ENCODE measurements at places on chromosomes 16 and 17.

GRCh38 chr17:36105781-36106492, 2.3 kb downstream of the CCL4 start:
- DNase-seq: no peak

GRCh38 chr17:82204831-82205719, 7.6 kb downstream of the CCDC57 start:
- DNase-seq: no peak

GRCh38 chr17:11682646-11683045, 84.4 kb downstream of the DNAH9 start:
- DNase-seq: no peak

GRCh38 chr17:4678448-4679026, 25.4 kb downstream of the PELP1 start:
- no peak for DNase-seq

DNA sequence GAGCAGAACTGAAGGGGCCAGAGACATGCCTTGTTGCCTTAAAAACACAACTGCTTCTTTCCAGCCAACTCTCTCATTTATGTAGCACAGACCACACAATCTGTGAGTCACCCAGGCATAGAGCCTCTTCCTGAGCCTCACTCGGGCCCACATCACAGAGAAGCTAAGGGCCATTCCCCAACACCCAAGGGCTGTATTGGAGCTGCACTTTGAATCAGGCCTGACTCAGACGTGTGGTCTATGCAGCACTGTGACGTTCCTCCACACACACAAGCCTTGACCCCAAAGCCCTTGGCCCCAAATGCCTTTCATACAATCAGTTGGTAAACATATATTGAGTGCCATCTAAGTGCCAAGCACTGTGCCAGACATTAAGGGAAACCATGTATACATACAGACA, 308.9 kb upstream of the DYNLRB2 start:
- DNase-seq: no peak

DNA sequence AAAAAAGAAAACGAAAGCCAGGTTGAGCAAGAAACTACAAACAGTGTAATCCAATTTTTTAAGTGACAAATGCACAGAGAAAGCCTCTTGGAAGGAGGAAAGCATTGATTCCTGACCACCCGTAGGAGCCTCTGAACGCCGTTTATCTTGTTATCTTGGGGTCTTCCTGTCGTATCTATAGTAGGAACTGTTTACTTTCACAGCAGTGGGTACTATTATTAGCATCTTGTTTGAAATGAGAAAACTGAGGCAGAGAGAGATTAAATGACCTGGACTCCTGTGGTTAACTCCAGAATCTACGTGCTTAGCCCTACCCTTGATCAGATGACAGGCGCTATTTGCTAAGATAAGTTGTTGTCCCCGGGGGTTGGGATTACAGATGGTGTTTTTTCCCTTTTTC, 196.7 kb upstream of the FOXF1 start:
- DNase-seq: no peak

- DNase-seq: no peak
Measured at GRCh38 chr17:82371333-82372248, at the start of gene UTS2R. Gene UTS2R, plus strand, starts transcription at chr17:82371765. Its CDS starts 2,560 bp downstream, at chr17:82374325.

DNA sequence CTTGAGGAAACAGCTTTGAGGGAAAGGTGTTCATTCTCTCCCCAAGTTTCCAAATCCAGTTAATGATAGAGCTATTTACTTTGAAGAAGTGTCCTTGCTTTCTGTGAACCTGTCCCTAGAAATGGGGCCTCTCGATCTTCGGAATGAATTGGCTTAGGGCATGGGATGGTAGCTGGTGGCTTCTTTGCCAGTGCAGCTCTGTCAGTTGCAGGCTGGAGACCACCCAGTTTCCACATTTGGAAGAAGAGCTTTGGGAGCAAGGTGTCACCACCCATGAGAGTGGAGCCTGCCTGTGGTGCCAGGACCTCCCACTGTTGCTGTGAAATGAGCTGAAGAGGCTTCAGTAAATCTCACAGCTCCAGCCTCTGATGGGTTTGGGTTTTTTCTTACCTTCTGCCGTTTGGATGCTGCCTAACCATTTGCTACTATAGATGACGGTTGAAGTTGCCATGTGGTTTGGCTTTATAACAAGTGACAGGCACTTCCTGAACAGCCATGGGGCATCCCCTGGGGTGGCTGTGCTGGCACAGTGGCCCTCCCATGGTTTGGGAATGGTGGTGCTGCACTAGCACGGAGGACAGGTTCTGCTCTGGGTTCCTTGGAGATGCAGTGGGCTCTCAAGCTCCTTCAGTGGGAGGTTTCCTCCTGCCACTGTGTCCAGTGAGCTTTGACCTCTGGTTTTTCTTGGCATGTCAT, 19.5 kb upstream of the SLC5A10 start:
- DNase-seq: no peak

DNA sequence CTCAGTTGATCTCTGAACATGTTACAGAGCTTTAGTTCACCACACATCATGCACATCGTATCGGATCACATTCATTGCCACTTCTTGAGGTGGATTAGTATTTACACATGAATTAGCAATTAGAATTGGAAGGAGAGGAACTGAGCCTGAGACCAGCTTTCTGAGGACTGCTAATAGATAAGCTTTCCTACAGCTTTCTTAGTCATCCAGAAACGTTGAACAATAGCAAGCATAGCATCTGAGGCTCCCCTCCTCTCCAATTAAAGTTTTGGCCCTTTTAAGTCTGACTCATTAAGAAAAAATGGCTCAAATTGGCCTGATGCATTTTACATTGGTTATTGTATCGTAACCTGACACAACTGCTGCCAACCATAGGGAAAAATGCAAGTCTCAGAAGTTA, 1130.4 kb downstream of the CDH8 start:
- DNase-seq: no peak

GRCh38 chr17:43958748-43959352, 5.1 kb upstream of the PYY start:
- DNase-seq: no peak

DNA sequence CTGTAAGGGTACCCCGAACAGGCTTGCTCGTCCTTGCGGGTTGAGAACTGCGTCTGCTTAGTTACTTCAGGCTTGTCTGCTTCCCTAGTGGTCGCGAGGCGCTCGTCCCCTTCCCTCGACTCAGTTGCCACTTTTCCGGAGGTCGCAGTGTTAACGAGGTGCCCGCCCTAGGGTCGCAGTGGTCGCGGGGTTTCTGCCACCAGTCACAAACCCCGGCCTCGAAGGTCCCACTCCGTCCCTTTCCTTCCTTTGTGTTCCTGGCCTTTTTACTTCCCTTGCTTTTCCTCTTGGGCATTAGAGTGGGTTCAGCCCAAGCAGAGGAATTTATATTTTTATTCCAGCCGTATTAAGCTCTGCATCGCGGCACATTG, 299 bp downstream of the NUP85 start:
- no peak for DNase-seq

- DNase-seq: no peak
Measured at GRCh38 chr16:86821895-86822294, 243.5 kb downstream of the FOXL1 start.

- DNase-seq: no peak
Measured at GRCh38 chr16:1437606-1438005, 6.7 kb downstream of the PERCC1 start.

- peak; percentile 67 for DNase-seq
Measured at GRCh38 chr17:29591737-29592608, 959 bp upstream of the ANKRD13B start.

- DNase-seq: no peak
Measured at GRCh38 chr16:12065866-12066545, 89.5 kb downstream of the SNX29 start.

DNA sequence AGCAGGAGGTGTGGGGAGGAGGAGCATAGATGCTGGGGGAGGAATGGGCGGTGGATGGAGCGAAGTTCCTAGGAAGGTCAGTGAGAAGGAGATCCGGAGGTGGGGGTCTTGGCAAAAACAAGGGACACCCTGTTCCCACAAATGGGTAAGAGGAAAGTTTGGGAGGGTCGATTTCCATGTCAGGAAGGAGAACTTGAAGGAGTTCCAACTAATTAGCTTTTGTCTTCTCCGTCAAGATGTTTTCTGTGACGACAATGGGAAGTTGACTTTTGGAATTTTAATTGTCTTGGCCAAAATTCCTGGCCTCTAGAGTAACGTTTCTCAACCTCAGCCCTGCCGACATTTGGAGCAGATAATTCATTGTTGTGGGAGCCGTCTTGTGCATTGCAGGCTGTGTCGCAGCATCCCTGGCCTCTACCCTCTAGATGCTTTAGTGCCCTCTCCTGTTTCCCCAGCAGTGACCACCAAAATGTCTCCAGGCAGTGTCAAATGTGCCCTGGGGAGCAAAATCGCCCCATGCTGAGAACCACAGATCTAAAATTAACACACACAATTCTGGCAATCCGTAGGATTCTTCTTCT, 97.1 kb downstream of the PITPNC1 start:
- DNase-seq: no peak

DNA sequence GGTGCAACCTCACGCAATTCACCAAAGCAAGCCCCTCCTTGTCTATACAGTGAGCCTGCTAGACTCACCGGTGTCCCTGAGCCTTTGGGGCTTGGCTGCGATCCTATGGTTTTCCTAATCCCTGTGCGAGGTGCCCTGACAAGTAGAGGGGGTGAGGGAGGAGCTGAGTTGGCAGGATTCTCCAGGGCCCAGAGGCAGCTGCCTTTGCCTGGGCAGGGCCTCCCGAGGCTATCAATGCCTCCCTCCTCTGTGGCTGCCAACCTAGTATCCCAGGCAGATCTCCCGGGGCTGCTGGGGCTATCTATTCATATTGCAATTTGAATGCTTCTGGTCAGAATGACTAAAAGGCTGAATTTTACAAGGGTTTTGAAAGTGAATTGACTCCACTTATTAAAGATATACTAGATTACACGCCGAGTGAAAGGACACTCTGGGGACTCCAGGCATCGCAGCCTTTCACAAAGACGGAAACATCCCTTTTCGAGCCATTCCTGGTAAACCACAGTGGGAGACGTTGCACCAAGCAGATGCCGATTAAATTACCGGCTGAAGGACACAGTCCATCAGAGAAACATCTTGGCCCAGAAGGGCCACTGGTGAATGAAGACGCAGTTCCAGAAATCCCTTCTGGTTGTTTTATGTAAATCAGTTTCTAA, 11.3 kb upstream of the PITPNM3 start:
- no peak for DNase-seq

DNA sequence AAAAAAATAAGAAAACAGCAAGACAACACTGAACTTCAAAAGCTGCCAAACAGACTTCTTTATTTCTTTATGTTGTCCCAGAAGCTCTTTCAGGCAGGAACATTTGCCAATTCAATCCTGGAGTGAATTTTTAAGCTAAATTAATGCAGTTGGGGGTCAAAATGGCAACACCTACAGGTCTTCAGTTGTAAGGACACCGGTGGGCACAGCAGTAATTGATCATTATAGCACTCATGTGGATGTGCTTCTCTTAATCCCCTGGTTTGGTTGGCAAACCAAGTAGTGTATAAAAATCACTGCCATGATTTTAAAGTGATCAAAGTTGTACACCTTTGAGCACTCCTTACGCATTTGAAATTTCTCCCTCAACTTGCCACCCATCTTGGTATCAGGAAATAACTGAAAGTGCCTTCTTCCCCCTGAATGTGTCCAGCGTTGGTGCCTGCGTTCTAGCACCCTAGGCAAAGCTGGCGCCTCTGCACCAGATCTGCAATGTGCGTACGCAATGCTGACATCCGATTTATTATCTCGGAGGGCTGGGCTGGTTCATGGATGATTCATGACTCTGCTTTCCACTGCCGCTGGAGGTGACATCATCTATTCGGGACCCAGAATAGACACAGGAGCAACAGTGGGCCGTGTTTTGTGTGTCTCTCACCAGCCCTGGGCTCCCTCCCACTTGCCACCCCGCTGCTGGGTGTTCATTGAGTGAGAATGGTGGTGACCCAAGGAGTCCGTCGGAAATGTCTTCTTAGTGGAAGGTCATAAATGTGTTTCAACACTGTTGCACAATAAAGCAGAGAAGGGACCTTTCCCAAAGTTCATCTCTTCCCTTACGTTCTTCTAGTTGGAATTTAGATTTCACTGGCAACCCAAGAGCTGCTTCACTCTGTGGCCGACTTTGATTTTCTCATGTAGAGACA, 203.4 kb downstream of the CCDC182 start:
- no peak for DNase-seq

DNA sequence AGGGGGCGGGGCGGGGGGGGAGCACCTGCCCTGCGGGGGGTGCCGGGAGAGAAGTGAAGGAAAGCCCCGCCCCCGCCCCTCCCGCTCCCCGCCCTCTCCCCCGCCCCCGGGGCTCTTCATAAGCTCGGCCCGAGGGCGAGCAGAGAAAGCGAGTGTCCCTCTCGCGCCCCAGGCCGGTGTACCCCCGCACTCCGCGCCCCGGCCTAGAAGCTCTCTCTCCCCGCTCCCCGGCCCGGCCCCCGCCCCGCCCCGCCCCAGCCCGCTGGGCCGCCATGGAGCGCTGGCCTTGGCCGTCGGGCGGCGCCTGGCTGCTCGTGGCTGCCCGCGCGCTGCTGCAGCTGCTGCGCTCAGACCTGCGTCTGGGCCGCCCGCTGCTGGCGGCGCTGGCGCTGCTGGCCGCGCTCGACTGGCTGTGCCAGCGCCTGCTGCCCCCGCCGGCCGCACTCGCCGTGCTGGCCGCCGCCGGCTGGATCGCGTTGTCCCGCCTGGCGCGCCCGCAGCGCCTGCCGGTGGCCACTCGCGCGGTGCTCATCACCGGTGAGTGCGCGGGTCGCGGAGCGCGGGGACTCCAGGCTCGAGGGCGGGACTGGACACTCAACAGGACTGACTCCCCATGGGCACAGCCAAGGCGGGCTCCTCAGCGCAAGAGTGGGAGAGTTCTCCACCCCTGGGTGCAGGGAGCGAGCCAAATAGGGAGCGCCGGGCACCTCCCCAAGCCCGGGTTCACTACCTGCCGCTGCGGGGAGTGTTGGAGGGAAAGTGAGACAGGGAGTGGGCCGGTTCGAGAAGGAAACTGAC, at the start of gene HSD11B2:
HSD11B2 (plus strand) TSS at position 145 of the 798 bp plus-strand sequence; CDS start at position 273, 128 bp downstream.
- no peak for DNase-seq

GRCh38 chr17:1727876-1728630, 3.5 kb downstream of the WDR81 start:
- no peak for DNase-seq

GRCh38 chr17:38547444-38547843, 58.3 kb downstream of the SRCIN1 start:
- DNase-seq: no peak

All from activated T-helper 1 cell treated with Interleukin-2 at 50 U/mL for 16 hours (primary cell).